ENCODE measurements at places on chromosomes 3 and 15.

- no peak for DNase-seq
These were observed 9.3 kb upstream of the ST8SIA2 start for GRCh38 chr15:92384381-92384780.

DNA sequence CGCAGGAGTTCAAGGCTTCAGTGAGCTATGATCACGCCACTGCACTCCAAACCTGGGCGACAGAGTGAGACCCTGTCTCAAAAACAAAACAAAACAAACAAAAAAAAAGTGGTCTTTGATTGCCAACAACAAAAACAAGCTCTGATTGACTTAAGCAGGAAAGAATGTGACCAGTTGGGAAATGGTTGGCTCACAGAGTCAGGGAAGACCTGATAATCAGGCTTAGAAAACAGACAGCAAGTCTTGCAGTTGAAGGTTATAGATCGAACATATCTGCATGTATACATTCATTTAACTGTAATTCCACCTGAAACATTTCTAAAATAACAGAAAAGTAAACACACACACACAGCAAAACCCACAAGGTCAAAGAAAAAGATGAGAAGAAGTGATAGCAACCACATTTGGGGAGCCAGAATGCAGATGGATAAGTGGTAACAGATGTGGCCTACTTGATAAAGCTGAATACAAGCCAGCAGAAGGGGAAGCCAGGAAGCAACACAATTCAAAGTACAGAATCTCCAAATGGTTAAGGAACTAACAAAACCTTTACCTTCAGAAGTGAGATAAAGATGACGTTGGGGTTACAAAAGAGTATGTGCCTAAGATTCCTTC, 699.9 kb upstream of the ZNF385D start:
- peak; percentile 18 for DNase-seq

DNA sequence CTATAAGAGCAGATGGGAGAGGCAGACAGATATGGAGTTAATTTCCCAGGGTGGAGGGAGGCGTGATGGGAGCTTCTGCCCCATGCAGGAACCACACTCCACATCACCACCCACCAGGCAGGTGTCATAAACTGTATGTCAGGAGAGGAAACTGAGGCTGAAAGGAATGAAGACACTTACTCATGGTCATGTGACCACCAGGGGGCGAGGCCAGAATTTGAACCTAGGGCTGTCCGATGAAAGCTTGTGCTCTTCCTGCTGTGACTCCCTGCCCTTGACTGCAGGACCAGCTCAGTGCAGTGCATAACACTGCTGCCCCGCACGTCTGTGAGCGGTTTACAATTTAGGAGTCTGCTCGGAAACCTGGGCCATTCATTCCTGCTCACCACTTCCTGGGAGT, 28.8 kb downstream of the NUP210 start:
- DNase-seq, result no peak

- DNase-seq, result peak; percentile 45
These were observed 18.4 kb downstream of the KLF13 start for GRCh38 chr15:31344823-31345605.

DNA sequence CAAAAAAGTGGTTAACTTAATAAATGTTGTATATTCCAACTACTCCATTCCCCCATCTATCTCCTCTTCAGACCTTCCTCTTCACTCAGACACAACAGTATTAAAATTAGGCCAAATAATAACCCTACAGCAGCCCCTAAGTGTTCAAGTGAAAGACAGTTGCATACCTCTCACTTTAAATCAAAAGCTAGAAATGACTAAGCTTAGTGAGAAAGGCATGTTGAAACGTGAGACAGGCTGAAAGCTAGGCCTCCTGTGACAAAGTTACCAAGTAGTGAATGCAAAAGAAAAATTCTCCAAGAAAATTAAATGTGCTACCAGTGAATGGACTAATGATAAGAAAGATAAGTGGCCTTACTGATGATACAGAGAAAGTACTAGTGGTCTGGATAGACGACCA, 71.7 kb downstream of the ANKRD28 start:
- no peak for DNase-seq

- DNase-seq, result no peak
These were observed 3.1 kb downstream of the MYLK start for GRCh38 chr3:123880998-123881561.

DNA sequence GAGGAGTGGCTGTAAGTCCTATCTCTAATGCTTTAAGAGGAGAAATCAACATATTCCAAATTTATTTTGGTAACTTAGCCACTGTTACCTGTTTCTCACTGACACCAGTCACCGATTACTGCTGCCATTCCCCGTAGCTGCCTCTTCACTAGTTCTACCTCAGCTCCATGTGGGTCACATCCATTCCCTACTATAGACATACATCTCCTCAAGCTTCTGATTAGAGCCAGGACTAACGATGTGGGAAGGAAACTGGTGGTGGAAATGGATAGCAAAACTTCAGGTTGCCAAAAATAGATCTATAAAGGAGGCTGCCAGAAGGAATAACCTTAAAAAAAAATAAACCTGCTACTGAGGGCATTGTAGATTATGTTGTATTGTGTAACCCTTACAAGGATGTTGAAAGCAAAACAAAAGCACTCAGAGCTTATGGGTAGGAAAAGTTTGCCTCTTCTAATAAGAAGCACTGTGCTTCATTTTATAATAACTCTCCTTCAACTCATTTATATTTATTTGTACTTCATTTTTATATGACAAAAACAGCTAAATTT, 56.0 kb downstream of the KAT2B start:
- DNase-seq, result no peak

DNA sequence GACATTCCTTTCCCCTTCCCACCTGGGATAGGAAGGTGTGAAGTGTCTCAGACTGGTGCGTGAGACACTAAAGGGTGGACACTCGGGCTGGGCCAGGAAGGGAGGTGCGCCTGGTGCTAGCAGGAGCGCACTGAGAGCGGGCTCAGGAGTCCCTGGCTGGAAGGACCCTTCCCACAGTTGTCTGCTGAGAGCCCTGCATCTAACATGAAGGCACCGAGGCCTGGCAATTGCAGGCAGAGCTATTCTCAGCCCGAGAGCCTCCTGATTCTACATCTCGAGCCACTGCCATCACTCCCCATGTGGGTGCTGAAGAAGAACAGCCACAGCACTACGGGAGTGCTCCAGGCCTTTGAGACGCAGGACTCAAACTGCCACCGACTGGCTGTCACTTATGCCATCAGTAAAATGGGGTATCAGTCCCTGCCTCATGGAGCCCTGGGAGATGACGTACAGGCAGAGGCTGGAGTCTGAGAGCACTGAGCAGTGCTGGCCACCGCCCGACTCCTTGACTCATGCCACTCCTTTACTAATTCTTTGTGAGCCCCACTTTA, 159.4 kb downstream of the KLF13 start:
- DNase-seq, result no peak

GRCh38 chr3:98274914-98275313, 7.4 kb upstream of the OR5H2 start:
- no peak for DNase-seq

DNA sequence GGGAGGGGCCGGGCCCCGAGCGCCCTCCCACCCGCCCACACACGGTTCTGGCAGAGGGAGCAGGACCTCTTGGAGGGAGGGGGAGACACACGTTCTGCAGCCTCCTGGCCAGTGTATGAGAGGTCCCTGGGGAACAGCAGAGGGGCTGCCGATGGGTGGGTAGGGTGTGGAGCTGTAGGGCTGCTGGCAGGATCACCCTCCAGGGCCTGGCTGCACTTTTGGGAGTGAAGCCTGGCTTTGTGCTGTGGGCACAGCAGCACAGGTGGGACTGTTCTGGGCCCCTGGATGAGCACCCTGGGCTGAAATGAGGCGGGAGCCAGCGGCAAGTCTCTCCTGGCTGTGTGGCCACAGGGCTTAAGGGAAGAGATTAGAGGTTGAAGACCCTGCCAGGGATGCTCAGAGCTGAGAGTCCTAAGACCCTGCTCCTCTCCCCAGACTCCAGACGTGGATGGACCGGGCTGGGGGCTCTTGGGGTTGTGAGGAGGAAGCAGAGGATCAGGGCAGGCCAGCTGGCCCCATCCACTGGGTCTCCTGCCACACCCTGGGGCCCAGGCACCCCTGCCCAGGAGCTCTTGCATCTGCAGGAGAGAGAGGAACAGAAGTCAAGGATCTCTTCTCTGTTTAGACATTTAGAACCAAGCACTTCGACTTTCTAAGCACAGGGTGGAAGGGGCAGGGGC, 45.2 kb downstream of the RGMA start:
- DNase-seq, result no peak

GRCh38 chr3:45145681-45146614, at the start of gene CDCP1:
TSS of gene CDCP1 (minus strand) at chr3:45146378. CDS start at chr3:45146287, 91 bp downstream.
- no peak for DNase-seq

DNA sequence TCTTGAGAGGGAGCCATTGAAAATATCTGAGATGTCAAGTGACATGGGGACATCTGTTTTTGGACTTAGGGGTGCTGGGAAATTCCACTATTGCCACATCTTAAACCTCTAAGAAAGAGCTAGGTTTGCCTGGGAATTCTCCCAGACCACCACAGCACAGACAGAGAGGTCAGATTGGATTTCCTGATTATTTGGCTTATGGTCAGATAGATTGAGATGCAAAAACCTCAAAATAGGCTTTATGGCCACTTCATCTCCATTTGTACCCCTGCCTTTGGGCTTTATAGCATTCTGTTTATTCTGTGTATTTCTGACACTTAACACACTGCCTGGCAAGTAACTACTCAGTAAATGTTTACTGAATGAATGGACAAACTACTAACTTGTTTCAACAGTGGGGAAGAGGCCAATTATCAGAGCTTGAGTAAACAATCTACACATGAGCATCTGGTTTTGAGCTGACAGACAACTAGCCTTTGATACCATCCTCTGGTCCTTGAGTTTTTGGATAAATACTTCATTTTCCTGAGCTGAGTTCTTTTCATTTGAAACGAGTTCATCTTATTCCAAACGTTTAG, 81.8 kb downstream of the TP63 start:
- no peak for DNase-seq

DNA sequence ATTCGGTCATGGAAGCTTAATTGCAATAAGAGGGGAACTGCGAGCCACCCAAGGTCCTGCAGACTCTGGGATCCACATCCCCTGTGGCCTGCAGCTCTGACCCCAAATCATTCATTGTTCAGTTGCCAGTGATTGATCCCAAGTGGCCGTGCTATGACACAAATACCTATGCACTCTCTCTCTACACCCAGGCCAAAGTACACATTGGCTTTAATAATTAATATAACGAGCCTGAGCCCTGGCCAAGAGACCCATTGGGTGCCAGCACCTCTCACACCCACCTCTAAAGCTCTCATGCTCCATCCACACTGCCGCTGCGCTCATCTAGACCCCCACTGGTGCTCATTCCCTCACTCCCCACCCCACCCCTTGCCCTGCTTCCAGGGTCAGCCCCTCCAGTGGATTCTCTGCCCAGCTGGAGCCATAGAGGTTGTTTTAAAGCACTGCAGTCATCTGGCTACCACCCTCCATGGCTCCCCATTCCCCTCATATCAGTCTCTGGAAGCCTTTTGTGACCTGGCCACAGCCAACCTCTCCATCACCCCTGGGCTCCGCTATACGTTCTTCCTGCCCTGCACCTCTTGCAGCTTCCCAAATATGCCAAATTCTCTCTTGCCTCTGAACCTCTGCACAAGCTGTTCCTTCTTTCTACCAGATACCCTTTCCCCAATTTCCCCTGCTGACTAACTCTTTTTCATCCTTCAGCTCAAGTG, 37.7 kb upstream of the SLC6A6 start:
- DNase-seq, result no peak

GRCh38 chr3:177337541-177338331, 140.5 kb upstream of the TBL1XR1 start:
- no peak for DNase-seq

- DNase-seq, result peak; percentile 96
These were observed at the start of gene AP3S2 for GRCh38 chr15:89893696-89894447. TSS of gene AP3S2 (minus strand) at chr15:89893994. CDS start at chr15:89893949, 45 bp downstream.

GRCh38 chr3:3109407-3110298, 521 bp downstream of the IL5RA start:
- DNase-seq, result no peak

- no peak for DNase-seq
These were observed 191.7 kb downstream of the PDZRN3 start for GRCh38 chr3:73433079-73433478.

- no peak for DNase-seq
These were observed 216.7 kb upstream of the CFAP20DC start for GRCh38 chr3:59266551-59266950.

DNA sequence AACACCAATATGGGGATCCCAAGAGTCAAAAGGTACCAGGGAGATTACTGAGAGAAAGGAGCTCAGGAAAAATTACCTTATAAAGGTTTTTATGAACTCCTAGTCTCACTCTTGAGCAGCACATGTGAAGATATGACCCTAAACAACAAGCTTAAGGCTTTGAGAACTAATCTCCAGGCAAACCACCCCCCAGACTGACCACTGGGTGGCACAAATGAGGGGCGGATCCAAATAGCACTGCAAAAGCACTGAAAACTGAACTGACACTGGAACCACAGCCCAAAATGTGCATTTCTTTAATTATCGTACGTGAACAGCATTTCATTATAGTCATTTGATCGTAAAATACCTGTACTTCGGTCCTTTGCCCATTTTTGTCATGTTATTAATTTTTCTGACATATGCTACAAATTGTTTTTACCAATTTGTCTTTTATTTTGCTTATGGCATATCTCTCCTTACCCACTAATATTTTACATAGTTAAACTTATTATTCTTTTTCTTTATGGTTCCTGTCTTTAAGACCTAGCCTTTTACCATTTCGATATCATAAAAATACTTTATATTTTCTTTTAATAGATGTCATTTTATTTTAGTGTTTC, 31.5 kb upstream of the TFDP2 start:
- DNase-seq, result peak; percentile 29

DNA sequence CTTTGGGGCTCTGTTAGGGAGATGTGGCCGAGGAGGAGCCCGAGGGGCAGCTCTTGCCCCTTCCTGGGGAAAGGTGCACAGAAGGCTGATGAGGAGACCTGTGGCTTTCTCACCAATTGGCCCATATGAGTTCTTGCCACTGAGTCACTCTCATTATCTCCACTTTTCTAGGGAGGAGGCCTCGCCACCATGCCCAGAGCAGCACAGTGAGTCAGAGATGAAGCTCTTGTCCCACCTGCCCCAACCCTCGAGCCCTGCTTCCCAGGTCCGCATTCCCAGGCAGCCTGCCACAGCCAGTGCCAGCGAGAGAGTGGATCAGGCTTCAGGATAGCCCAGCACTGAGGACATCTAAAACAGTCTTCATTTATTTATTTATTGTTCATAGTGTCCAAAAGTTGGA, 53.5 kb downstream of the AMOTL2 start:
- no peak for DNase-seq

- peak; percentile 89 for DNase-seq
These were observed 321.5 kb upstream of the CTNNB1 start for GRCh38 chr3:40877631-40878463.

GRCh38 chr15:81728726-81729125, 317.1 kb downstream of the MEX3B start:
- DNase-seq, result no peak

DNA sequence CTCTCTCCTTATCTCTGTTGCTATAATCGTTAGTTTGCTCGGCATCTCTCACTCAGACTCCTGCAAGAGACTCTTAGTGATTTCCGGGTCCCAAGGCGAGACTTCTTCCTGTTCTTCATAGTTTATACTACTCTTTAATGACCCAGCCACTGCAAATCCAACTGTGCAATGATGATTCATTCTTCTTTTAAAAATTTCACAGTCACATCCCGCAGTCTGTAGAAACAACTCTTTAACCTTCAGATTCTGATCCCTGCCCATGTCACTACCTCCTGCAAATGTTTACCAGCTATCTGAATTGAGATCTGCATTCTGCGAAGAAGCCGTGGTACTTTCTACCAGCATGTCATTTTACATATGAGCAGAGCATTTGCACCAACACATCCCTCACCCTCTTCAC, 2.8 kb upstream of the VGLL3 start:
- no peak for DNase-seq

- DNase-seq, result peak; percentile 73
These were observed 1.3 kb downstream of the DNAH1 start for GRCh38 chr3:52317208-52318000.

GRCh38 chr15:31338318-31338878, 11.8 kb downstream of the KLF13 start:
- peak; percentile 60 for DNase-seq
